ENCODE measurements at places on chromosomes 1 and 21.

DNA sequence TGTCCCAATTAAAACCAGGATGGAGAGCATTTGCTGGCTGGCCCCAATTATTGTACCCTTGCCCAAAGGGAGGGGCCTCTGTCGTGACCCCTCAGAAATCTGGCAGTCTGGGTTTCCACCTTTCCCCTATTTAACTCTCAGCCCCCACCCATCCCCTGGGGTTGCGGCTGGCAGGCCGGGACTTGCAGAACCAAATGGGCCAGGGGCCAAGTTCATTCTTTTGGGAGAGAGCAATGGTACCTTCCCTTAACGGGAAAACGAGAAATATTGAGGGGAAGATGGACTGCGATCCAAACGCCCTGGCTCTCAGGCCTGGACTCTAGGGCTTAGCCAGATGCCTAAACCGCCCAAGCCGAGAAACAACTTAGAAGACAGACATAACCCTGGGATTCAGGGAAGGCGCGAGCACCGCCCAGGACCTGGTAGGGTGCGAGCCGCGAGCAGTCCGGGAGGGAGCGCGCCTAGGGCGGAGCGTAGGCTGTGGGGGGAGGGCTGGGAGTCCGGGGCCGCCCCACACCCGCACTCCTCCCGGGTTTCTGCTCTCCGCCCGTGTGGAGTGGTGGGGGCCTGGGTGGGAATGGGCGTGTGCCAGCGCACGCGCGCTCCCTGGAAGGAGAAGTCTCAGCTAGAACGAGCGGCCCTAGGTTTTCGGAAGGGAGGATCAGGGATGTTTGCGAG lies at the start of gene SLC27A3:
TSS of gene SLC27A3 (plus strand) at position 628 of the 678 bp plus-strand sequence. CDS start 91 bp downstream, outside the sequence.
- DNase-seq = peak; percentile 67

GRCh38 chr1:167987174-167987573 lies 50.3 kb upstream of the MPC2 start:
- no peak for DNase-seq

- peak; percentile 79 for DNase-seq
These were observed 1.4 kb downstream of the GUK1 start for GRCh38 chr1:228141226-228142044.

- DNase-seq = no peak
These were observed 64.1 kb downstream of the PLEKHA6 start for GRCh38 chr1:204295671-204296070.

GRCh38 chr1:180186831-180187230 lies 32.2 kb downstream of the QSOX1 start:
- no peak for DNase-seq

DNA sequence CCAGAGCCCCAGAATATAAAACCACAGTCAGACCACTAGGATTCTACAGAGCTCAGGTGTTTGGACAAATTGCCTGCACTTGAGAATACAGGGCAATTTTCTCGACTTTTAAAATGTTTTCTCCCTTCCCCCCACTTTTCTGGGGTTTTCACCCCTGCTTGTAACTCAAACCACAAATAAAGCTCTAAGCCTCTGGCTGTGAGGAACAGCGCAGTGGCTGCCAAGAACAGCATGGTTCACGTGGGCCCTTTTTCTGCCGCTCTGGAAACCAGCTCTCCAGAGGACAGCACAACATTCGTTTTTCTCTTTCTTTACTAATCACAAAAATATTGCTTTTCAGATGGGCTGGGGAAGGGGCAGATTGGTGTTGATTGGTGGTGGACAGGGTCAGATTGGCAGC lies 102.2 kb upstream of the JUN start:
- DNase-seq = no peak

- no peak for DNase-seq
These were observed 26.8 kb downstream of the GADD45A start for GRCh38 chr1:67711855-67712212.

DNA sequence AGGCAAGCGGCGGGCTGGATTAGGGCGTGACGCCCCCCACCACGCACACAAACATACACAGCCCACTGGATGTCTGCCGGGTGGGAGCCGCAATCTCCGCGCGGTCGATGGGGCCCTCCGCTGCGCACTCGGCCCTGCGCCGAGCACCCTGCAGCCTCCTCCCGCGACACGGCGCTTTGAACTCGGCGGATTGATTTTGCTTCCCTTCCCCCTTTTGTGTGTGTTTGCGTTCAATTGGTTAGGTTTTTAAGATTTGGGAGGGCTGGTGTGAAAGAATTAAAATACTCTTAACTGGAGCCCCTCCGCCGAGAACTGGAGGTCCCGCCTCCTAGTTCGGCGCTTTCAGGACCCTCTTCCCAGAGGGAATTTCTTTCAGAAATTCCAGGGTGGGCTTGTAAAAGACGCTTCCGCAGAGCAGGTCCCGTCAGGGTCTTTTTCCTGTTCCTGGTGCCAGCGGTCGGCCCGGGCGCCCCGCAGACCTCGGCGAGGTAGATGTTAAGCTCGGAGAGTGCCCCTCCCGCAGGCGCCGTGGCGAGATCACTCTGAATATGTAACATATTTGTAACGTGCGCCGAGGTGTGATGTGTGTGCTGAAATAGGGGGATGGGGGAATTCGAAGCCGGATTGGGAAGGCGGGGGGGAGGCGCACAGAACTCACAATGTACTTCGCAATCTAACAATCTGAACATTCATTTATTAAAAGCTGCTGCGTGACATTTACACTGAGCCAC lies 8.0 kb upstream of the BARHL2 start:
- DNase-seq = no peak

DNA sequence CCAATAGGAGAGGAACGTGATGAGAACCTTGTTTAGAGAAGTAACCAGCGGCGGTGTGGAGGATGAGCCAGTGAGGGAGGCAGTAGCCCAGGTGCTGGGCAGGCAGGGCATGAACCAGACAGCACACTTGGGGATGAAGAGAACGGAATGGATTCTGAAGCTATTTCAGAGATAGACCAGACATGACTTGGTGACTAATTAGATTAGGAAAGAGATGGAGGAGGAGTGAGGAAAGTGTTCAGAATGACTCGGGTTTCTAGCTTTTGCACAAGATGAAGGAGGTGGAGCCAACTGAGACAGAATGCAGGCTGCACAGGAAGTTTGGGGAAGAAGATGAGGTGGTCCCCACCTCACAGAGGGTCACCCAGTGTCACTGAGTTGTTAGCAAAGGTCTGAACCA lies 5.1 kb downstream of the PEF1 start:
- DNase-seq = no peak

- DNase-seq = peak; percentile 5
These were observed 123.8 kb downstream of the PRDM16 start for GRCh38 chr1:3192825-3193224.

GRCh38 chr1:205962821-205963221 lies 19.6 kb upstream of the SLC26A9 start:
- DNase-seq = no peak

DNA sequence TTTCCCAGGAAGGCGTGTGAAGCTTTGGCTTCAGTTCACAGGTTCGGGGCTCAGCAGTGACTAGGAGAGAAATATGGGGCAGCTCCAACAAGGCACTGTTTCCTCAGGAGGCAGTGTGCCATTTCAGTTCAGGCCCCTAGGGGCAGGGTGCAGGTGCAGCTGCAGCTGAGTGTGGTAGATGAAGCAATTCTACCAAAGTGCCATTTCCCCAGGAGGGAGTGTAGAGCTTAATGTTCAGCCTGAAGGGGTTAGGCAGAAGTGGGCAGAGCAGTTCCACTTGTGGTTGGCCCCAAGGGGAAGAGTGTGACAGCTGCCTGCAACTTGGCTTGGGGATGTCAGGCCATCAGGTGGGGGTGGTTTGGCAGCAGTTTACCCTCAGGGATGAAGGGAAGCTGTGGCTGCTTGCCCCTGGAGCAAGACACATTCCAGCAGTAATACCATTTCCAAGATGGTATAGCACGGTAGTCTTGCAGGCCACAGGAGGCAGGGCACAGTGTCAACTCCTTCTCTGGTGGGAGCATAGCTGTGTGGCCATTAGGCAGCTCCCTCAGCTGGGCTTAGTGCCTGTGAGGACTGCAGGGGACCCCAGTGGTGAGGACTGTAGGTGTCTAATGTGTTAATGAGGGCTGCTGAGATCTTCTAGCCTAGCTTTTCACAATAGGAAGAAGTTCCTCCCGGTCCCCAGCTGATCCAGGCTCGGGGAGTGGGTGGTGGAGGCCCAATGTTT lies 34.7 kb downstream of the RGSL1 start:
- no peak for DNase-seq

GRCh38 chr1:108590957-108591356 lies 31.1 kb downstream of the EEIG2 start:
- no peak for DNase-seq

DNA sequence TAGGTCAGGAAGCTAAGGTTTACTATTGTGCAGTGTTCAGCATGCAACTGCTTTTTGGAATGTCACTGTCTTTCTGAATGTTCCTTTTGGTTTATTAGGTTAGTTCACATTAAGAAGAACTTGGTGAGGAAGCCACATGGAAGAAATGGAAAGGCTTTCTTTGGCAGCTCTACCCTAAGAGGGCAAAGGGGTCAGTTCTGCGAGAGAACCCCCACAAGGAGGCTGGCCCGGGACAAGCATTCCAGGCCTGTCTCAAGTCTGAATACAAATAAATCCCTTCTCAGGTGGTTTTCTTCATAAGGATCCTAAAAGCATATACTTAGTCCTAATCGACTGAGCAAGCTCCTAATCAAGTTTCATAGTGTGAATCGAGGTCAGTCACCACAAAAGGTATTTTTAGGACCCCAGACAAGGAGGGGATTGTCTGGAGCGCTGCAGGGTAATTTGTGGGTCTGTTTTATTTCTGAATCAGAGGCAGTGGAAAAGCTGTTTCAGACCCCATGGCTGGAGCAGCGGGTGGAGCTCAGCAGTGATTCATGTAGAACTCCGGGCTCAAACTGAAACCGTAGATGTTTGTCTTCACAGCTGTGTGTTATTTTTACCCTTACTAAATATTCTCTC lies 63.3 kb downstream of the ERG start:
- no peak for DNase-seq

DNA sequence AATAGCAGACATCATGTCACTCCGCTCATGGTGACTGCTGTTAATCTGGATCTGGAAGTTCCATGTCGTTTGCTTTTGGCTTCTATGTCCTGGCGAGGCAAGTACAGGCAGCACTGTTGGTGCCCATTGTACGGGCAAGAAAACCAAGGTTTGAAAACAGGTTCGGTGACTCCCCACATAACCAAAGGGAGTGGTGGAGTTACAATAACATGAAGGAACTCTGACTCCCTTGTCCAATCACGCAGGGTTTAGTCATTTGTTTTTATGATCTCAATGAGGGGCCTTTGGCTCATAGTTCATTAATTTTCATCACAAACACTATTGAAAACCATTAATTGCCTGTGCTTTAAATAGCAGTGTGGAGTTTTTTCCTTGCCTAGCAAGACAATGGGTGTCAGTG lies 82.9 kb upstream of the SSX2IP start:
- DNase-seq = no peak

DNA sequence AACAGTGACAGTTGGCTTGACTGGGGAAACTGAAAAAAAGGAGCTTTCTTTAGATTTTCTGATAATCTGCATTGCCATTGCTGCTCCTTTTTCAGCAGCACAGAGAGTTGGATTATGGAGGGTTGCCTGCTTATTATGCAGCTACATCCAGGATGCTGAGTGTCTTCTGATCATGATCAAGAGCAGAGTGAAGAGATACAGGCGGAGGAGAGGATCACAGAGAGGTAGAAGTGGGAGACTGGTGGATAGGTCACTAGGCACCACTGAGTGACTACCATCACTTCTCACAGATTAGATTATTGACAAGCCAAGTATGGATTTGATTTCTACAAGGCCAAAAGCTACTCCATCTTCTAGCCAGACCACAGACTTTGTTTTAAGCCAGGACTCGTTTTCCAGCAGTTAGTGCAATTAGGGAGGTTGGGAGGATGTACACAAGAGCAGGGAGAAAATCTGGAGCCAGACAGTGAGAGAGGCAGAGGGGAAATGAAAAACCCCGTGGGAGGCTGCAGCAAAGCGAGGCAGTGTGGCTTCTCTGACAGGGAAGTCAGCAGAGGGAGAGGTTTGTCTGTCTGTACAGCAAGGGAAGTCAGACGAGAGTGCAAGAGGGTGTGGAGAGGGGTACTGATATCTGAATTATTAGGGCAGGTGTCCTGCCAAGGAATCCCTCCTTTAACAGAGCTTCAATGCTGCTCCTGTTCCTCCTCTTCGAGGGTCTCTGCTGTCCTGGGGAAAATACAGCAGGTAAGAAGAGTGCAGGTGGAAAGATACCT lies at the start of gene CD1E:
TSS of gene CD1E (plus strand) at position 592 of the 773 bp plus-strand sequence. CDS start at position 687, 95 bp downstream.
- DNase-seq = no peak

- peak; percentile 80 for DNase-seq
These were observed 685 bp downstream of the UBAP2L start for GRCh38 chr1:154221278-154222001.

DNA sequence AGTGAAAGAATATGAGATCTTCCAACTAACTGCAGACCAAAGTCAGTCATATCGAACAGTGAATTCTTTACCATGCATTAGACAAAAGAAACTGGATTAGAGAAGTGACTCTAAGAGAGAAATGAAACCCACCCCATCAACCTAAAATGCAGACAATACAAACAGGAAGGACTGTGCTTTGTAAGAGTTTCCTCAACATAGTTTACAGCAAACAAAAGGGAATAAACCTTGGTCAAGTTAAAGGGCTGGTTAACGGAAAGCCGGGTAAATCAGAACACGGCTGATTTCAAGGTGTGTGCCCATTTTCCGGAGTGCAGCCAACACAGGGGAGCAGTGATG lies 39.2 kb downstream of the SIPA1L2 start:
- no peak for DNase-seq

- no peak for DNase-seq
These were observed 178.7 kb downstream of the DNM3 start for GRCh38 chr1:172019976-172020375.

DNA sequence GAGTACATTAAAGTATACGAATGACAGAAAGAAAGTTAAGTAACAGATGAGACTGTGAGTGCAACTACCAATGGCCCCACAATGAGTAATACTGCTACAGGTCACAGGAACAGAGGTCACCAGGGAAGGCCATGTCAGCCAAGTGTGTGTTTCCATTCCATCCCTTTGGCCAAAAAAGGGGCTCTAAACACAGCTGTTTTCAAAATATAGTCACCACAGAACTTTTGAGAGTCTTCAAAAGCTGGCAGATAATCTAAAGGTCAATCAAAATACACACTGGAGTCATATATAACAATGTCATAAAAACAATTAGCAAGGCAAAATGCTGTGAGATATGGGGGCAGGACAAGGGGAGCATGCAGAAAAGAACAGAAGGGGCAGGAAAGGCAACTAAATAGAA lies 10.2 kb downstream of the USP24 start:
- DNase-seq = peak; percentile 33

GRCh38 chr1:43056981-43057391 lies 98.3 kb upstream of the SLC2A1 start:
- no peak for DNase-seq

DNA sequence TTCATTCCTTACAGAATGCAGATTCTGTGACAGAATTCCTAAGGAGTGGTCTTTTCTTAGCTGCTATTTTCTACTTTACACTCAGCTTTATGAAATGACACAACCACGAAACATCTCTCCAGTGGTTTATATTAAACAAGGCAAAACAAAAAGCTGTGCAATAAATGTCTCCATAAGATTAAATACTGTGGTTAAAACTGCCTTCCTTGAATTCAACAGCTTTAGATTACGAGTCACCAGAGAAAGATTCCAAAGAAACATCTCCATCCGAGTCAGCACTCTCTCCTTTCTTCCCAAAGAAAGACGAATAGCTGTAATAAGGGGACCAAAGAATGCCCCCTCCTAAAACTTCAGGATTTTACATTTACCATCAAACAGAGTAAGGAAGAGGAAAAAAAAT lies 4.6 kb upstream of the C1orf87 start:
- no peak for DNase-seq

GRCh38 chr21:41632748-41633475 lies 125.0 kb upstream of the TMPRSS2 start:
- no peak for DNase-seq

Data from K562 (cell line).